ENCODE measurements at places on chromosomes 1 and 21.

DNA sequence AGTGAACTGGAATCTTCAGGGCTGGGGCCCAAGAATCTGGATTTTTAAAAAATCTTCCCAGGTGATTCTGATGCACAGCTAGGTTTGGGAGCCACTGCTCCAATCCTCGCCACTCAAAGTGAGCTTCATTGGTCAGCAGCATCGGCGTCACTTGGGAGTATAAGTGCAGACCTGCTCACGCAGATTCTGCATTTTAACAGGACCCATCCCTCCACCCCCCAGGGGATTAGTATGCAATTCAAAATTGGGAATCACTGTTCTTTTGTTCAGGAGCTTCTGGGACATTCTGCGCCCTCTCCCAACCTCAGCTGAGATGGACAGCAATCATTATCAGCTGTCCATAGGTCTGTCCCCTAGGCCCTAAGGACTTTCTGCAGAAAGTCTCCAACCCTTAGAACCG, 53.5 kb downstream of the LGR6 start:
- no peak for DNase-seq

GRCh38 chr1:221637641-221638041, 104.2 kb downstream of the DUSP10 start:
- no peak for DNase-seq

GRCh38 chr1:8903410-8903809, 24.9 kb upstream of the ENO1 start:
- DNase-seq: no peak

DNA sequence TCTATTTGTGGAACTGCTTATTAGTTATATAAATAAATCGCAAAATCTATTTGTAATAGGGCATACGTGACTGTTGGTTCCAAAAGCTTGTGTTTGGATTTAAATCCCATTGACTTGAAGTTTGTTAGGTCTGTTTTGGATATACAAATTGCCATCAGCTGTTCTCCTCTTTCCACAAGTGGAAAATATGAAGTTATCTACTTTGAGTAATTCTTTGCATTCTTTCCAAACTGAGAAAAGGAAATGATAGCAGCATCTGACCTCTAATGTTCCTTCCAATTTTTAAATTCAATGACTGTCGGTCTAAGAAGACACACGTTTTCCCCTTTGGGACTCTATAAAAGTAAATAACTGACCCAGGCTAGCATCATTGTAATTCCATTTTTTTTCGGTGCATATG, 165.7 kb upstream of the SGIP1 start:
- DNase-seq: no peak

DNA sequence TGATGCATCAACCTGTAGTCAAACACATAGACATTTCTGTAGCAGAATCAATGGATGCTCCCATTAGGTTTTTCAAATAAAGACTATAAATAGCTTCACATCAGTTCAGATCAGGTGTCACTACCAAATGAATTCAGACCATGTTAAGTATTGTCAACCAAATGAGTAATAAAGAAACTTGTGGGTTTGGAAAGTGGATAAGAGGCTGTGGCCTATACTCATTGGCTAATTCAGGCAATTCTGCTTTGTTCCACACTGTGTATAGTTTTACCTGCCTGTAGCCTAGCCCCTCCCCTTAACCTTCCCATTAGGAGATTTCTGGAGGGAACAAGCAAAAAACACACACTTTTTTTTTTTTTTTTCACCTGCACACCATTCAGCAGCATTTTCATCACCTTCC, 321.2 kb downstream of the HLX start:
- DNase-seq: no peak

GRCh38 chr1:44218503-44219300, 5.4 kb downstream of the DMAP1 start:
- DNase-seq: no peak

DNA sequence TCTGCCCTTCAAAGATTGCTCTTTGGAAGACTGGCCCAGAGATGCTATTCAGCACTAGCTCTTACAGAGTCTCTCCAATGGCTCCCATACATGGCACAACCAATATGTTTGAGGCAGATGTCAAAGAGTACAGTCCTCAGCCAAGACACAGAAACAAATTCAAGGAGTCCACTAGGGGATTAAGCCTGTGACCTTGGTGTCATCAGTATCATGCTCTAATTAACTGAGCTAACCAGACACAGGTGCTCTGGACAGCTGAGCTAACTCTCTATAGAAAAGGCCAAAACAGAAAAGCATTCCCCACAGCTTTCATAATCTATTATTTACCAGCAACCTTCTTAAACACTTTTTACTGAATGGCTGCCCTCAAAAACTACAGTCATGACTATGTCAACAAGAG, 666.0 kb upstream of the PLXNA2 start:
- no peak for DNase-seq

- DNase-seq: peak; percentile 88
These were observed at the start of gene CHRNB2 for GRCh38 chr1:154567386-154568156. Gene CHRNB2 (plus strand): TSS chr1:154567778. CDS start chr1:154568045, 267 bp downstream.

- no peak for DNase-seq
These were observed 1626.7 kb upstream of the B3GALT2 start for GRCh38 chr1:194813096-194813495.

GRCh38 chr1:15918962-15919715, 56.8 kb downstream of the ZBTB17 start:
- no peak for DNase-seq

DNA sequence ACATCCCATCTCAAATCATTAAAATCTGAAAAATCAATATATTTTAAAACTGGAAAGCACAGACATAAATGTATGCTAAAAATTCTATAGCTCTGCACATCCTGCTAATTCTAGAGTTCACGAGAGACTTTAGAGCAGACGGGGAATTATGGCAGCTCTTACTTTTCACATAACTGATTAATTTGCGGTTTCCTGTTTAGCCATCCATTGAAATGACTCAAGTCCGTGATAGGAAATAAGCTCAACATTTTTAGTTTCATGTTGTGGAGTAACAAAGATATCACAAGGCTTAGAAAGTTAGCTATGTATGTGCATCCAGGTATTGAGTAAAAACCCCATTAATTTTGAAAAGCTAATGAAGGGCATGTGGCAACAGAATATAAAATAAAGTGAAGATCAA, 123.2 kb downstream of the SMYD2 start:
- DNase-seq: no peak

DNA sequence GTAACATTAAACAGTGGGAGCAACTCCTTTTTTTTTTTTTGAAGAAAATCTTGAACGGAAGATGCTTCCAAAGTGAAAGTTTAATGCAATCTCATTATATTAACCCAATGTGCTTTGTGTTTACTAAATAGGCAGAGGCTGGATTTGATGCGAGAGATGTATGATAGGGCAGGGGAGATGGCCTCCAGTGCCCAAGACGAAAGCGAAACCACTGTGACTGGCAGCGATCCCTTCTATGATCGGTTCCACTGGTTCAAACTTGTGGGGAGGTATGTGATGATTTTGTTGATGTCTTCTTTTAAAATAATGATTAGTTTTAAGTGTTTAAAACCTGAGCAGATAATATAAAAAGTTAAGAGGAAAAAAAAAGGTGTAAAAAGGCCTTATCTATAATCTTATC, 74.2 kb upstream of the PGD start:
- DNase-seq: no peak

DNA sequence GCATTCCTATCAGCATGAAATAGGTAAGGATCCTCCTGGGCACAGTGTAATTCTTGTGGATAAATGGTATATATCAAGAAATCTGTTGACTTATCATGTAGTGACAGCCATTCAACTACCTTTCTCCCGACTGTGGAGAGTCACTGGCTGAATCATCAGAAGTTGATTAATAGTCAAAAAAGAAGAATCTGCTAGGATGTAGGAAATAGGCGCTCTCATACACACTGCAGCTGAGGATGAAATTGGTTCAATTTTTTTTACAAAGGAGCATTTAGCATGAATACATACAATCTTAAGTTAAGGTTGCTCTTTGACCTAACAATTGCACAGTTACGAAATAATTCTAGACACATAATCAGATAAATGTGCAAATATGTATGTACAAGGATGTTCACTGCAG, 486.8 kb downstream of the ADGRL2 start:
- DNase-seq: no peak

DNA sequence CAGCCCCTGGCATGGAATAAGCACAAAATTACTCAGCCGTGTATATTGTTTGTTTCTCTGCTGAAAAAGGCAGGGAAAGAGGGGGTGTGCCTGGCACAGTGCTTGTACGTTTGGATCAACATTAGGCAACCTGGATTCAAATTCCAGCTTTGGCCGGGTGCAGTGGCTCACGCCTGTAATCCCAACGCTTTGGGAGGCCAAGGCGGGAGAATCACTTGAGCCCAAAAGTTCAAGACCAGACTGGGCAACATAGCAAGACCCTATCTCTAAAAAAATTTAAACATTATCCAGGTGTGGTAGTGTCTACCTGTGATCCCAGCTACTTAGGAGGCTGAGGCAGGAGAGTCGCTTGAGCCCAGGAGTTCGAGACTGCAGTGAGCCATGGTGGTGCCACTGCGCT, 152.9 kb upstream of the TMEM51 start:
- DNase-seq: no peak

DNA sequence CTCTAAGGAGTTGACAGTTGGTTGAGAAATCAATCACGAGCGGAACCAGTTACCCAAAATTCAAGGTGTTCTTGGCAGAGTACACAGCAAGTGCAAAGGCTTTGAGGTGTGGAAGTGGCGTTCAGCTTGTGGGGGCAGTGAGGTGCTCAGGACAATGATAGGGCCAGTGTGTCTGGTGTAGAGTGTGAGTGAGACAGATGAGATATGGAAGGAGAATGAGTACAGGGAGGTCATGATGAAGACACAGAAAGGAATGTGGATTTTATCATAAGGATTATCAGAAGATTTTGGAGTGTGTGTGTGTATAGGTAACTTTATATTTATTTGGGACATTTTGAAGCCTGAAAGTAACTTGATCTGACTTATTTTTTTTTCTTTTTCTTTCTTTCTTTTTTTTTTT, 40.9 kb downstream of the IFI44 start:
- no peak for DNase-seq

DNA sequence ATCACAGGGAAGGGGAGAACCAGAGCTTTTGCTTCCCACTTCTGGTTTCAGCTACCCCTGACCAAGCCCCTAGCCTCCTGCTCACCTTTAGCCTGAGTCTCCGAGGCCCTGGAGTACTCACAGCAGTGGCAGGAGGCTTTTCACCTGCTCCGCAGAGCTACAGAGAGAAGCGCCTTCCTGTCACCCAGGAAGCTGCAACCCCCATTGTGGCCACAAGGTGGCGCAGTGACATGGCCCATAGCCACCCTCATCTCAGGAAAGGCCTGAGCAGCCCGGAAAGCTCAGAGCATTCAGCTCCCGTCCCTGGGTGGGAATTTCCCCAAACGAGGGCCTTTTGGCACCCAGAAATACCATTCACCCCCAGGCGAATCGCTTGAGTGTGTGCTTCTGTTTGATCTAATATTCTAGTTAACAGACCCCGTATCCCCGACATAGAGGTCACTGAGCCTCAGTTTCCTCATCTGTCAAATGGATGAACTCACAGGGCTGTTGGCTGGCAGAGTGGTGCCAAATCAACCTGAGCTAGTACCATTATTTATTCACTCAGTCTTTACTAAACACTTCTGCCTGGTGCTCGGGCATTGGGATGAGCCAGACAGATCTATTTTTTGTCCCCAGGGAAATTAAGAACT, 25.3 kb downstream of the A3GALT2 start:
- DNase-seq: peak; percentile 92

DNA sequence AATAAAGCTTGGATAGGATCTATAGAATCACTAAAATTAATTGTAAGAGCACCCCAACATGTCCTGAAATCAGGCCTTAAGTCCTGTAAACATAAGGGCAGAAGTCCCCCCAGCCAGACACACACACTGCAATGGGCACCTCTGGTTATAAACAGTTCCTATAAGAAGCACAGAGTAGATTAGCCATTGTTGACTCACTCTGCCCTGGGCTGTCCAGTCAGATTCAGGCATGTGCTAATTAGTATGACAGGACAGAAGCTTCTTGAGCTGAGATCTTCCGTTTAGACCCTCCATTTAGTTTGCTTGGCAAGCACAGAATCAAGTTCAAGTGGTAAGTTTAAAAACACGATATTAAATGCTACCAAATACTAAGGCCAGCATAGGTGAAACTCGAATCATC, 11.8 kb upstream of the DENND1B start:
- no peak for DNase-seq

DNA sequence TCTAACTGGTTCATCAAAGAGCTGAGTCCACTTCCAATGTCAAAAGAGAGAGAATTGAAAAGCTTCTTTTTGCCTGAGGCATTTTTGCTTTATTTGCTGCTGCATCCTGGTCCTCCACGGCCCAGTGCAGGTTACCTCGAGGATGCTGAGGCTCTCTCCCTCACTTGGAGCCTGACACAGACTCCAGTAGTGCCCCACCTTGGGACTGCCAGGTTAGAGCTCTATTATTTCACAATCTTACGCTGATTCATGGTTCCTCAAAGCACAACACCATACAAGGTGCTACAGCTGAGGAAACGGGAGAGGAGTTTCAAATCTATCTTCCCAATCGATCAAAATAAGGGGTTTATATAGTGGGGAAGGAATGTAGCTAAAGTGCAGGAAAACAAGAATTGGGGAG, 13.6 kb upstream of the PLPPR4 start:
- DNase-seq: no peak

DNA sequence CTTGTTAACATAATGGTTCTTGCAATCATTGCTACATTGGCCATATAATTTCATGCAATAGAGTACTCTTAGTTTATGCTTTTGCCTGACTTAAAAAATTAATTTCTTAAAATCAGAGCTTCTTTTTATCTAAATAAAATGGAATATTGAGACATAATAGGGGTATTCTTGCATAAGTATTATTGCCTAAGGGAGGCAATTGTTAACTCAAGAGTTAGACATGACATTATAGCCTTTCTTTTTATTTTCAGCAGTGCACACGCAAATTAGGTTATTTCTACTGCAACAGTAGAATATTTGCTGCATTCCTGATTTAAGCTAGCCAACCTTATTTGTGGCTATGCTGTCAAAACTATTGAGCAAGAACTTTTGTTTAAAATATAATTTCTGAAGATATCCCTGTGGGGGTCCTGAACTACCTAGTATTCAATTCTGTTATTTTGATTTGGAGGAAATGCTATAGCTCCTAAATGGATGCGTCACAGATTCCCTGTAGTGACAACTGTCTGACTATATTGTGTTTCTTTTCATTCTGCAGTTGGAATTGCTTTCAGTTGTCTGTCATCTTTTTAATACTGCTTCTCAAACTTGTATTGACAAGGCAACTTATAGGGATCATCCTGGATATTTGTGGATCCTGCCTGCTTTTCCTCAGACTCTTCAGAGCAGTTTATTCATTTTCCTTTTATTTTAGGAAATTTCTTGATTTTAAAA, 211.0 kb downstream of the PATJ start:
- DNase-seq: no peak

GRCh38 chr1:93770640-93771039, 89.0 kb upstream of the BCAR3 start:
- peak; percentile 32 for DNase-seq

Data from suppressor macrophage (primary cell).